ENCODE measurements at places on chromosomes 3 and 15. TPM values are rescaled to one million over a fixed set of nuclear protein-coding genes. Genes with fewer than 3 reads are reported as not detected.

GATM gene
- total RNA-seq: 42.7 TPM

AMIGO3 gene
- total RNA-seq: 1.6 TPM

ACKR4 gene
- total RNA-seq: 2.6 TPM

ERICH6 gene
- not detected for total RNA-seq

DNA sequence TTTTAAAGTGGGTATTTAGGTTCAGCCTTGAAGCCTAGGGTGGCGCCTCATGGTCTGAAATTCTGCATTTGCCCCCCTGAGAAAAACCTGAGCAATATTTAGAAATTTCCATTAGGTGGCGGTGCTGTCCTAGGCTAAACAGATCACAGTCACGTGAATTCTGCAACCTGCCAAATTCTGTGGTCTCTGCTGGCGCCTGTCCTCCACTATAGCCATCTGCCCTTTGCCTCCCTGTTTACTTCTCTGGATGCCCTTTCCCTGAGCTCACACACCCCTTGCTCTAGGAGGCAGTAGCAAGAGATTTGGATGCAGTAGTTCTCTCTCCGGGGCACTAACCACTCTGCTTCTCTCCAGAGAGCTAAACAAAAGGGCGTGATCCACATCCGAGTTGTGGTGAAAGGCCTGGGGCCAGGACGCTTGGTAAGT, 9.1 kb downstream of the MRPS11 start:
- H3K4me1 ChIP-seq: no peaks in the 10 kb centered on the region
- H3K4me3 ChIP-seq: no peak overlapping the region
- peaks cover 81% of the 10 kb centered on the region for H3K36me3 ChIP-seq
- no peak for DNase-seq
- H3K27me3 ChIP-seq: no peaks in the 10 kb centered on the region

DNA sequence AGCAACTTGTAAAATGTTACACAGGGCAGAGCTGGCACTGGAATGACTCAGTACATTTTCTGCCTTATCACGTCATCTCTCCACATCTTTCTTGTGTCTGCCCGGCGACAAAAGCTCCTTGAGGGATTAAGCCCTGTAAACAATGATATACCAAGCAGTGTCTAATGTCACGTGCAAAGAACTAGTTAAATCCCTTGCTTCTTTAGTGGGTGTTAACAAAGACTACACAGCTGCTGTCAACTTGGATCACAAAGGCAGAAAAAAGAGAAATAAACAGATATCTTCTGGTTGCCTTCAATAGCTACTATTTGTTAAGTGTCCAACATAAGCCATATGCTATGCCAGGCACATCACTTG, 48.1 kb upstream of the FRMD4B start:
- H3K4me3 ChIP-seq: no peak overlapping the region
- H3K27ac ChIP-seq: no peak overlapping the region
- H3K27me3 ChIP-seq: no peaks in the 10 kb centered on the region
- no peak for DNase-seq
- no peaks in the 10 kb centered on the region for H3K4me1 ChIP-seq

GRCh38 chr3:171186383-171186782, 159.9 kb upstream of the SLC2A2 start:
- no peaks in the 10 kb centered on the region for H3K4me1 ChIP-seq
- no peaks in the 10 kb centered on the region for H3K36me3 ChIP-seq
- H3K27me3 ChIP-seq: no peaks in the 10 kb centered on the region
- no peak overlapping the region for H3K27ac ChIP-seq
- H3K4me3 ChIP-seq: no peak overlapping the region

- no peak overlapping the region for H3K27ac ChIP-seq
- DNase-seq: no peak
Observed at GRCh38 chr15:85312486-85312885, 67.9 kb upstream of the AKAP13 start.

- H3K4me1 ChIP-seq: no peaks in the 10 kb centered on the region
- no peak for DNase-seq
- no peak overlapping the region for H3K4me3 ChIP-seq
- no peak overlapping the region for H3K27ac ChIP-seq
Observed at GRCh38 chr3:142215106-142215505, 10.3 kb downstream of the GK5 start.

- no peaks in the 10 kb centered on the region for H3K27me3 ChIP-seq
- no peak for DNase-seq
Observed at GRCh38 chr15:92384381-92384780, 9.3 kb upstream of the ST8SIA2 start.

- no peaks in the 10 kb centered on the region for H3K4me1 ChIP-seq
- no peak overlapping the region for H3K4me3 ChIP-seq
- H3K27ac ChIP-seq: no peak overlapping the region
- no peak for DNase-seq
- H3K36me3 ChIP-seq: no peaks in the 10 kb centered on the region
- no peaks in the 10 kb centered on the region for H3K27me3 ChIP-seq
Observed at GRCh38 chr3:64398006-64398405, 172.7 kb upstream of the PRICKLE2 start.

DNA sequence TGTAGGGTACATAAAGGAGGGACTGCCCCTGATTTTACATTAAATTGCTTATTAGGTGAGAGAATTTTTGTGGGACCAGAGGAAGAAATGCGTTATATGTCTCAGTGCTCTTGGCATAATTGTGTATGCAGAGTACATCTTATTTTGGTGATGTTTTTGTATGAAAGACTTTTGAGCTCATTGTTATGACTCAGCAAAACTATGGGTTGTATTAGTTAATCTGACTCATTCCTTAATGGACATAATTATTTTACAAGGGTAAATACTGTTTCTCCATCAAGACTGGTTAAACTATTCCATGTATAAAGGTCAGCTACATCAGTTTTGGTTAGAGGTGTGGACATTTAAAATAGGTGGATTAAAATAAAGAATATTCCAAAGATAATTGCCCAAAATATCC, 156.8 kb downstream of the ALCAM start:
- no peak overlapping the region for H3K4me3 ChIP-seq
- H3K36me3 ChIP-seq: peaks cover 7% of the 10 kb centered on the region
- H3K27me3 ChIP-seq: no peaks in the 10 kb centered on the region
- H3K27ac ChIP-seq: no peak overlapping the region

GRCh38 chr3:4077950-4078349, 225.2 kb upstream of the SETMAR start:
- no peak overlapping the region for H3K4me3 ChIP-seq
- no peak for DNase-seq
- H3K27ac ChIP-seq: no peak overlapping the region
- H3K36me3 ChIP-seq: no peaks in the 10 kb centered on the region
- no peaks in the 10 kb centered on the region for H3K4me1 ChIP-seq

Data from spleen (tissue), 13 donors.